ENCODE measurements at places on chromosomes 3 and 15.

- no peak for DNase-seq
Measured at GRCh38 chr3:127551178-127551577, 39.4 kb downstream of the TPRA1 start.

DNA sequence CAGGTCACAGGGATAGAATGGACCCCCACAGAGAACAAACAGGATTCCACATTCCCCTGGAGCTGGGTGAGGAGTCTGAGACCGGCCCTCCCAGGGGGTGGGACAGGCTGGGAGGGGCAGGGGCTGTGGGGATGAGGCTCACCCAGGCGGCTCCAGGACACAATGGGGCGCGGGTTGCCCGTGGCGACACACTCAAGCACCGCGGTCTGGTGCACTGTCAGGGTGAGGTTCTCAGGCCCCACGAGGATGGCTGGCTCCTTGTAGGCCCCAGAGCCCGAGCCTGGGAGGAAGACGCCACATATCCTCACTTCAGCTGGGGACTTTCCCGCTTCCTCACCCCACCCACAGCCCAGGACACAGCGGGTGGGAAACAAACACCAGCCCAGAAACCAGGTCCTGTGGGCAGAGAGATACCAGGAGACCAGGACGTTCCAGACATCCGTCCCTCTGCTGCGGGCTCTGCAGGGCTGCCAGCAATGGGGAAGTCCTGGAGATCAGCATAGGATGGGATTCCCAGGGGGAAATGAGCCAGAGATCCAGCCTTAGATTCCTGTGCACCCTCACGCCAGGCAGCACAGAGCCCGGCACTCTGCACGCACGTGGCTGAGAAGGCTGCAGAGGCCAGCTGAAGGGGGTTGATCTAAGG is 30.2 kb downstream of the RNU5B-1 start:
- no peak for DNase-seq

DNA sequence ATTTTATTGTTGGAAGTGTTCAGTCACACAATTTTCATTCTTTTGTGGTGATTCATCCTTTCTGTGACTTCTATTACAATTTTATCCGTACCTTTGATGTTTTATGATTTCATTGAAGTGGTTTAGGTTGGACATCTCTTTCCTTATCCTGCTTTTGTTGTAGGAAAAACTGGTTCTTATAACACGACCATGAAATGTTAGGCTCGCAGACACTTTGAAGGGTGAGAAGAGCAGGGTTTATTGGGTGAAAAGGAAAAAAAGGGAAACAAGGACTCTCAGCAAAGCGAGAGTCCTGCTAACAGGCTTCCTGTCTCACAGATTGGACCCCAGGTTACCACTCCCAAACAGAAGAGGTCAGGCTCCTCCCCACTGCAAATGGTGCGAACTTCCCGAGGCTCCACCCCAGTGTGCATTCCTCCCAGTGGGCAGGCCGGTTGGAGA is 257.4 kb downstream of the STXBP5L start:
- no peak for DNase-seq

GRCh38 chr3:194058189-194058571 is 77.8 kb upstream of the HES1 start:
- no peak for DNase-seq

- DNase-seq: no peak
Measured at GRCh38 chr15:66880380-66881155, 178.5 kb downstream of the SMAD6 start.

DNA sequence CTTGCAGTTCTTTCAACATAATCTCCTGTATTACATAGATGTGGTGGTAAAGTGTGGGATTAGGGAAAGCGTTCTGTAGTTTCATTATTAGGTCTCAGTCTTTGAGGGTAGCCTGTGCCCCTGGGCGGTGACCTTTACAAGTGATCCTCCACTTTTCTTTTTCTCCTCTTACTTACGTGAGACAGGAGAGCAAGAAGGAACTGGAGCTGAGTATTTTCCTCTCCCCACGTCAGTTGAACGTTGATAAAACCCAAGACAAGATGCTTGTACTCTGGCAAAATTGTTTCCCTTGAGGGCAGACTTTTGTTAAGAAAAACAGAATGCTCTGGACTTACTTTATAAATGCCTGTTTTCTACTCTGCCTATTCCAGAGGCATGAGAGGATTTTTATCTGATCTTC is 378.7 kb downstream of the ZNF385D start:
- no peak for DNase-seq

GRCh38 chr3:69838217-69838616 is 99.0 kb downstream of the MITF start:
- DNase-seq: no peak

DNA sequence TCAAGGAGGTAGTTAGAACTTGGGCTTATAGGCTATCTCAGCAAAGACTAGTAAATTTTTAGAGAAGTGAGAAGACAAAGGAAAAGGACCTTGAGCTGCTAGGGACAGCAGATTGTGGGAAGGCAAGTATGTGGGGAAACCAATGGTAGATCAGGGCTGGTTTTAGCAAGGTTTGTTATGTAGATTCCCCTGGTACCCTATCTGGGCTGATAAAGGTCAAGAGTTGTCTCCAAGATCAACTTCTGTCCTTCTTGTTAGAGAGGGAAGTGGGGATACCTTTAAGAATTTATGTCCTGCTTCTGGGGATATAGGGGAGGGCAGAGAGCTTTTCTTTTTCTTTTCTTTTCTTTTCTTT is 28.9 kb downstream of the KAT2B start:
- DNase-seq: no peak

- DNase-seq: no peak
Measured at GRCh38 chr3:116405231-116405630, 40.1 kb downstream of the LSAMP start.

DNA sequence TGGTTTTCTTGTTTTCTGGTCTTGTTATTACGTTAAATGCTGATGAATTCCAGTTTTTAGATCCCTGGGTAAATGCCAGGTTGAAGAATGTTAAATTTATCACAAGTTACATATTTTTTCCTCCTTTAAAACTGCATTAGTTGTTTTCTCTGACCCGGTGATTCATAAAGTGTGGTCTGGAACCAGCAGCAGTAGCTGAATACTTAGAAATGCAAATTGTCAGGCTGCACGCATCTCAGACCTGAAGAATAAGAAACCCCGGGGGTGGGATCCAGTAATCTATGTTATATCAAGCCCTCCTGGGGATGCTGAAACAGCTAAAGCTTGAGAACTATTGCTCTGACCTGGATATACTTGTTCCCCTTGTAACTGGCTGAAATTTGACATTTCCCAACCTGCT is 69.1 kb downstream of the PEX5L start:
- no peak for DNase-seq

DNA sequence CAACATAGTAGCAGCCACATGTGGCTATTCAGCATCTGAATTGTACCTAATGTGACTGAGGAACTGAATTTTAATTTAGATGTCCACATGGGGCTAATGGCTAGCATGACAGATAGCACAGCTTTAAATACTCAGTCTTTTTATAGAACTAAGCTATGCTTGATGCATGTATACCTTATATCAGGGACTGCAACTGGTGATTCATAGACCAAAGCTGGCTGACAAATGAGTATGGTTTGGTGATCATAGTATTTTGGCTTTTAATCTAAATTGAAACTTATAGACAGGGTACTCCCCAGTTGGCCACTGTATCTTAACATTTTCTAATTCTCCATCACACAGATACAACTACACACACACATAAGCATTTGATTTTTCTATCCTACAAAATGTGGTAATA is 83.6 kb downstream of the IGSF11 start:
- no peak for DNase-seq

DNA sequence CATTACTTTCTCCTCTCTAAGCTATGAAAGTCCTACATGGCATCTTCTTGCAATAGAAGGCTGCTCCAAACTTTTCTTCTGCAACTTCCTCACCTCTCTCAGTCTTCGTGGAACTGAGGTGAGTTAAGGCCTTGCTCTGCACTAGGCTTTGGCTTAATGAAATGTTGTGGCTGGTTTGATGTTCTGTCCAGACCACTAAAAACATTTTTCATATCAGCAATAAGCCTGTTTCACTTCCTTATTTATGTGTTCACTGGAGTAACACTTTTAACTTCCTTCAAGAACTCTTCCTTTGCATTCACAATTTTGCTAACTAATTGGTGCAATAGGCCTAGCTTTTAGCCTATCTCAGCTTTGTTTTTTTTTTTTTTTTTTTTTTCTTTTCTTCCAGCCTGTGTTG is 335.3 kb upstream of the NECTIN3 start:
- DNase-seq: no peak

GRCh38 chr3:159861369-159861987 is 127.2 kb upstream of the IL12A start:
- no peak for DNase-seq

DNA sequence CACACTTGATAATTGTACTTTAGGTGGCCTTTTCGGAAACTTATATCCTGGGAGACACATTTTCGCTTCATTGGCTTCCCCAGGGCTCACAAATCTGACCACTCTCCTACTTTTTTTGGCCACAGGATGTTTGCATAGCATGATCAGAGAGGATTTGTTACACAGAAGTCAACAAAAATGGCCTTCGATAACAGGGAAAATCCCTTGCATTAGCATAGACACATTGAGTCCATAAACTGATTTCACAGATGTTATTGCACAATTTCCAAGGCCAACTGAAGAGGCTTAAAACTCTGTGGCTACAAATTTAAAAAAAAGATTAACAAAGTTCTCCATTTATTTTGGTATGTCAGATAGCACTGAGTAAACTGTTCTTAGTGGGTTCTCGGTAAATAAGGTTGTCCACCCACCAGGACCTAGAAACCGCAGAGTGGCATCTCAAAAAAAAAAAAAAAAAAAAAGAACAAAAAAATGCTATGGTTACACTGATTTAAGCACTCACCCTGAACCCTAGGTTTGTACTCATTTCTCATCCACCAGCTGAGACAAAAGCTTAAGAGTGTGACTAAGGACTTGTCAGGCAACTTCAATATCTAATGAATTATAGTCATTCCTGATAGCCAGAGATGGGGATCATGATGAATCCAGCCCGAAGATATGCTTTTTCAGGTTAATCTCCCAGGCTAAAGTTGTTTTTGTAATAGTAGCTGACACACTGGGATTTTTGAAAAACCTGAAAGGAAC is 188.9 kb upstream of the SYNPR start:
- DNase-seq: no peak

- DNase-seq: no peak
Measured at GRCh38 chr3:11155341-11156025, 1.2 kb downstream of the HRH1 start.

DNA sequence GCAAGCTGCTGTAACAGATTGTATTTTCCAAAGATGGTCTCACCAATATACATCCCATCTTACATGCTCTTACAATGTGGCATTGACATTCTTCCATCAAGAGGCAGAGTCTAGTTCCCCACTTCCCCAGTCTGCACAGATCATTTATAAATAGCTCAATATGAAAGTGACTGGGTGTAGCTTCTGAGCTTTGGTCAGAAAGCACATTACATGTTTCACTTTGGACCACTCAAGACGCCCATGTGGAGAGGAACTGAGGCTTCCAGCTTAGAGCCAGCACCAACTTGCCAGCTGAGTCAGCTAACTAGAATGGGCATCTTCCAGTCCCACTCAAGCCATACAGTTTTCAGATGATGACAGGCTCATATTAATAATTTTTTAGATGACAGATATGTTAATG is 45.5 kb downstream of the GREM1 start:
- no peak for DNase-seq

DNA sequence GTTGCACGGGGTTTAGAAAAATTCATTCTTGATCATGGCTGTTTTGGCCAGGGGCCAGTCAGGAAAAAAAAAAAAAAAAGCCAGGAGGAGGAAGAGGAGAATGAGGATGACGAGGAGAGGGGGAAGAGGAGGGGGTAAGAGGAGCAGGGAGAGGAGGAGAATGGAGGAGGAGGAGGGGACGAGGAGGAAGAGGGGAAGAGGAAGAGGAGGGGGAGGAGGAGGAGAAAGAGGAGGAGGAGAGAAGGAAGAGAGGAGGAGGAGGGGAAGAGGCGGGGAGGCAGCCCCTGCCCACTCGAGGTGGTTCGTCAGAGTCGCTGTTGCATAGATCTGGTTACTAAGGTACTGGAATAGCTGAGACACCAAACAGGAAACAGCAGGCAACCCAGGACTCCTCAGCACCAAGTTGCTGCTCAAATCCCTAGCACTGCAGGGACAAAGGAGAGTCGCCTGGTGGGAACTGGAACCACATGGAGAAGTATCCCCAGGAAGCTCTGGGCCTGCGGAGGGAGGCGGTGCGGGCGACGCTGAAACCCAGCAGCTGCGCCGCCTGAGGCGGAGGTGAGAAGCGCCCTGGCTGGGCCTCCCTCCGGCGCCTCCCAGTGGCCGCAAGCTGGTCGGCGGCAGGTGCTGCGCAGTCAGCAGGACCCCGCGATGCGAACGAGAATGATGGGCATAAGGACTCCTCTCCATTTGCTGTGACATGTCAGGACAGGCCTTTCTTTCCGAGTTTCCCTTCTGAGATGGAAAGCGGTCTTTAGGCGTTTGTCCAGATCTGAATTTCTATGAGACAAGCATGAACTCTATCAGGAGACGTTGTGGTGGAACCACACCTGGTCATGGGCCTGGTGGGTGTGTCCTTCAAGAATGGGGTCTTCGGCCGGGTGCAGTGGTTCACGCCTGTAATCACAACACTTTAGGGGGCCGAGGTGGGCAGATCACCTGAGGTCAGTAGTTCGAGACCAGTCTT is 17.5 kb downstream of the FAM240A start:
- DNase-seq: peak; percentile 51

- DNase-seq: no peak
Measured at GRCh38 chr3:134251731-134252391, 1.2 kb upstream of the RYK start.

DNA sequence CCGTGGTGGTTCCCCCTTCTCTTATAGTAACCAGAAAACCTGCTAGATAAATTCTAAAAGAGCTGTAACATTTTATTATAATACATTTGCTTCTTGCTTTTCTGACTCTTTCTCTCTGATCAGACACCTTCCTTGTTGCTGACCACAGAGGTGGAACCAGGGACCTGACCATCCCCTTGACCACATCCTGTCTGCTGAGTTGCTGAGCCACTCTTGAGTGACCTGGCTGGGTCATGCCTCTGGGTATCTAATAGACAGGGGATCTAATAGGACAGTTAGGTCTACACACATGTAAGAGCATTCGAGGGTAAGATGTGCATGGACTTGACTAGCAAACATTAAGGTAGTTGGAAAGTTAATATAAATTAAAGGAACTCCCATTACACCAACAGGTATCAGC is 22.8 kb upstream of the TRIM59 start:
- DNase-seq: no peak

- no peak for DNase-seq
Measured at GRCh38 chr15:78092261-78093041, at the start of gene SH2D7. Gene SH2D7 (plus strand): TSS chr15:78092561. CDS start chr15:78092585, 24 bp downstream.

Measured in activated CD8-positive, alpha-beta memory T cell treated with anti-CD3 and anti-CD28 coated beads for 4 hours (primary cell).